ENCODE measurements at places on chromosomes 3 and 15. TPM values are rescaled to one million over a fixed set of nuclear protein-coding genes. Genes with fewer than 3 reads are reported as not detected.

DNA sequence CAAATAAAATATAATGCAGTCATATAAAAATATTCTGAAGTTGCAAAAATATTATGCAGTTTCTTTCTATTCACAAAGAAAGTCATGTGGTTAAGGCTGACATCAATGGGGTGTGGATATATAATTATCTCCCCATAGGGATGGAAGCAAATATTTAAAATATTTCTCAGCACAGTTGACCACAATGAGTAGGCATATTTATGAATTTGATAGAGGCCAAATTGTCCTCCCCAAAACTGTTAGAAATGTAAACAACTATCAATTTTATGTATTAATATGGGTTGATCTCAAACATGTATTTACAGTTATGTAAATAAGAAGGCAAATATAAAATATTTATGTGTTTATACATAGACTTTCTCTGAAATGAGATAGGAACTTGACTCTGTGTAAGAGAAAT lies 246.0 kb upstream of the CBLB start:
- DNase-seq: no peak

The IL5RA gene
- polyA plus RNA-seq: 0.03 TPM

- DNase-seq: peak; percentile 91
Observed at GRCh38 chr3:69013253-69014021, at the start of gene EOGT. Gene EOGT, minus strand, starts transcription at chr3:69013684. Its CDS starts 3,838 bp downstream, at chr3:69009846.

- DNase-seq: peak; percentile 88
Observed at GRCh38 chr3:172129850-172130716, 90.7 kb downstream of the FNDC3B start.

The RBP2 gene
- polyA plus RNA-seq: not detected

- no peak for DNase-seq
Observed at GRCh38 chr3:187773233-187774184, 28.2 kb upstream of the BCL6 start.

The CCDC9B gene
- 38.0 TPM for polyA plus RNA-seq

GRCh38 chr15:66491846-66492245 lies 5.7 kb downstream of the SNAPC5 start:
- no peak for DNase-seq

GRCh38 chr3:99505646-99506269 lies 132.6 kb upstream of the COL8A1 start:
- peak; percentile 68 for DNase-seq

DNA sequence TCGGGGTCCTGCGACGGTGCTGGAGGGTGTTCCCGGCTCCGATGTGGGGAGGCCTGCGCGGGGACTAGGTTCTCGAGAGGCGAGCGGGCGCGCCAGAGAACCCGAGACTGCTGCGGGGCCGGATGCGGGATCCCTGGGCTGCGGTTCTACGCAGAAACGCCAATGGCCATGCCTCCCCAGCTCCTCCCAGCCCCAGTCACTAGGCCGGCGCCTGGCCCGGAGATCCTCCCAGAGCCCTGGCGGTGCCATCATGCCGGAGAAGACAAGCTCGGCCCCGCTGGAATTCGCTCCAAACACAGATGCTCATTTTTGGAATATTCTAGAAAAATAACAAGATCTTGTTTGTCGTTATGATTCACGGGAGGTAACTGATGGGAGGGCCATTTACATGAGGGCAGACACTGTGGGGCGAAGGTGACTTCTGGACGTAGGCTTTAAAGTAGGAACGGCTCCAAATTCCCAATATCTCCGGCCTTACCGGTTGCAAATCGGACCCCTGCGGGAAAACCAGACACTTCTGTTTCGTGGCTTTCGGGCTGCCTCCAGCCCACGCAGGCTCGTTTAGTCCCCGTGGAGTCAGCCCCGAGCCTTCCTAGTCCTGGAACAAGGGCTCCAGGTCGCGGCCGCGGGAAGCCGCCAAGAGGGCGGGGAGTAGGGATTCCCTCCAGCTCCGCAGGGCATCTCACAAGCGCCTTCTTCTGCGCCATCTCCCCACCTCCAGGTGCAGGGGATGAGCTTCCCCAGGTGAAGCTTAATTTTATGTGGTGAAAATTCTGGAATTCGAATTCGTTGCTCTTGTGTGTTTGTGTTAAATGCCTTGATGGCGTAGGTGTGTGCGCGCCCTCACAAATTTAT lies 74.8 kb upstream of the POLG start:
- DNase-seq: no peak

The PLIN1 gene
- polyA plus RNA-seq: 11.8 TPM
